M059J (cell line): ENCODE measurements at places on chromosomes 1 and 21.
A peak's percentile ranks its signal among the peaks of the same experiment; 100 is the strongest.

DNA sequence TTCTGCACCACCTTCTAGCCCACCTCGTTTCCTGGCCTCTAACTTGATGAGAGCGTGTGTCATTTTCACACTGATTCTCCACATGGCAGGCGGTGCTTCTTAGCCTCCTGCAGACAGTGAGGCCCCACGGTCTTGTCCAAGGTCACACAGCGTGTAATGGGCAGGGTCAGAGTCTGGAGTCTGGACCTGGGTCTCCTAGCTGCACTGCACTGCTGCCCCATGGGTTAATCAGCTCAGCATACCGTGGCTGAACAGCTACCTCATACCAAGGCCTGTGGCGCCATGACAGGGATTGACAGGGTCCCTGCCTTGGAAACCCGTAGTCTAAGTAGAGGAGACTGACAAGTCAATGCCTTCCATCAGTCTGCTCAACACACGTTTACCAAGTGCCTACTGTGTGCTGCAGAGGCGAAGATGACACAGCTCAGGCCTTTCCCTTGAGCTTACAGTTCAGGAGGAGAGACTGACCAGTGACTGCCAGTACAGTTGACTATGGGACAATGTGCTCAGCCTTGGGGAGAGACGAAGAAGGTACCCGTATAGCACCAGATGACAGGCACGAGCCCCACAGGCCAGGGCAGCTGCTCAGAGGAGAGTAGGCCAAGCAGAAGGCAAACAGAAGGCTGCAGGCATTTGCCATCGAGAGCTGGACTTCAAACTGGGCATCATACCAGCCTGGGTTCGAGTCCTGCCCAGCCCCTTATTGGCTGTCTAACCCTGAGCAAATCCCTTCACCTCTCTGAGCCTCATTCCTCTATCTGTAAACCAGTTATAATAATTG, 5.5 kb downstream of the PCSK9 start:
- no peak for DNase-seq

- DNase-seq: no peak
Observed at GRCh38 chr1:1997576-1997975, 6.0 kb downstream of the CFAP74 start.

GRCh38 chr1:107357376-107357775, 216.5 kb downstream of the NTNG1 start:
- DNase-seq: no peak

GRCh38 chr1:64470665-64471217, 812 bp downstream of the CACHD1 start:
- no peak for DNase-seq

GRCh38 chr1:114428083-114428754, 82.8 kb downstream of the TRIM33 start:
- peak; percentile 12 for DNase-seq

GRCh38 chr1:41892301-41892781, 26.4 kb downstream of the HIVEP3 start:
- DNase-seq: no peak

DNA sequence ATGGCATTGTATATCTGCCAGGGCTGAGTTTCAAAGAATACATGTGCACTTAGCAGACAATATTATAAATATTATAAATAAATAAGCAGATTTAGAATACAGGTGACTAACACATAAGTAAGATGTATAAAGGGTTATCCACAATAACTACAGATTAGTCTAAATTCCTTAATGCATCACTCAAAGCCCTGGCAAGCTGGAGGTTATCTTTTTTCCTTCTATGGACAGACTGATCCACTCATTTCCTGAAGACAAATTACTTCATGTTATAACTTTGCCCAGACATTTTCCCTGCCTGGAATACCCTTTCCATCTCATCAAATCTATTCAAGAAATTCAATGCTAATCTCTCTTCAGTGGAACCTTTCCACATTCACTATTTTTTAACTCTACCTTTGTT, 38.8 kb downstream of the LUZP1 start:
- DNase-seq: peak; percentile 24

DNA sequence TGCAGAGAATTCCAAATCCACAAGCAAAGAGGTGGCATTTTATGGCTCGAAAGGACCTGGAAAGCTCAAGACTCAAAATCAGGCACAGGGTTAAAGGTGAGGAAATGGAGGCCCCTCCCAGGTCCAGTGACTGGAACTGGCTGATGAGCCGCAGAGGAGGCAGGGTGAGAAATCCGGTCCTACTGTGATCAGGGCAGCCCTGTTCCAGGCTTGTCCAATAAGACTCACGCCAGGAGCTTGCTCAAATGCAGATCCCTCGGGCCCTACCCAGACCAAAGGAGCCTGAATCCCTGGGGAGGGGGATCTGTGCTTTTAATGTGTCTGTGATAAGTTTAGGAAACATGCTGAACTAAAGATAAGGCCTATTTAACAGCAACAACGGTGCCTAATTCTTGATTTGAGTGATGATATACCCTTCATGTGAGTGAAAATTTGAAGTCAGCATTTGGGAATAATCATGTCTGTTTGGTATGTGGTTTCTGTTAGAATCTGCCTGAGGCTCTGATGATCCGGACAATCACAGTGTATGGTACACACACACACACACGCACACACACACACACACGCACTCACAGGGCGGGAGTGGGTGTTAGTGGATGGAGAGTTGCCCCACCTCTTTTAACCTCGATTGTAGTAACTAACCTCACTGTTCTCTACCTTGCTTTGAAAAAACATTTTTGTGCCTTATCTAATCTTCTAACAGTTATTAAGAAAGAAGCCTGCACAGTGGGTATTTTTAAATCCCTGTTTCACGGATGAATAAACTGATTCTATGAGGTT, 54.1 kb upstream of the LYST start:
- DNase-seq: peak; percentile 75

- DNase-seq: peak; percentile 100
Observed at GRCh38 chr1:235883261-235883927, 16.7 kb upstream of the LYST start.

GRCh38 chr1:17234405-17234804, 14.5 kb upstream of the PADI3 start:
- no peak for DNase-seq

- peak; percentile 60 for DNase-seq
Observed at GRCh38 chr1:240691909-240692705, 80.2 kb upstream of the GREM2 start.

GRCh38 chr1:211738691-211739301, 63.4 kb upstream of the NEK2 start:
- DNase-seq: peak; percentile 51

- no peak for DNase-seq
Observed at GRCh38 chr1:25118546-25118945, 113.8 kb downstream of the SYF2 start.

GRCh38 chr1:97145321-97145956, 423.9 kb downstream of the PTBP2 start:
- peak; percentile 90 for DNase-seq

DNA sequence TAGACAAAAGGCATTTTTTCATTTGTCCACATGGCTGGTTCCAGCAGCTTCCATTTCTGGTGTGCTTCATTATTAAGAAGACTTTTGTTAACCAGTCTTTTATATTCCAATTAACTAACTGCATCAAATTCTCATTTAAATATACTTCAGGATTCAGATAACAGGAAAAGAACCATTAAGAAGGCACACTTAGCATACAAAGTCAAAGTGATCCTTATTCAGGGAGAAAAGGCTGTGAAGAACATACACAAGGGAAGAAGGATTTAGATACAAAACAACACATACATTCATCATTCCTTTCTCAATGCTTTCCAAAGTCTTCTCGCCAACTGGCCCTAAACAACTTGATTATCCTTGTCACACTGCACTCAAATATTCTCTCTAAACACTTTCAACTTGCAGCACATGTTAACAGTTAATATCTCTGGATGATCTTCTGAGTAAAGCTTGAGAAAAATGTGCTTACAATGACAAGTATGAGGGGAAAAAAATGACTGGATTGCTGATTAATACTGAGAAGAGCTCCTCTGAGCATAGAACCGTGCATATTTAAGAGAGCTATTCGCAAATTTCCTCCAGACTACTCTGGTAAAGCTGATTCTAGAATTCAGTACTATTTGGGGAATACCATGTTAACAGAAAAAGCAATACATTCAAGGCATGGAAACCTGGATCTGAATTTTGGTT, 225.2 kb upstream of the TNR start:
- no peak for DNase-seq

GRCh38 chr1:78645723-78646122, 3.9 kb upstream of the IFI44 start:
- DNase-seq: no peak

GRCh38 chr1:3168678-3169077, 99.7 kb downstream of the PRDM16 start:
- no peak for DNase-seq

DNA sequence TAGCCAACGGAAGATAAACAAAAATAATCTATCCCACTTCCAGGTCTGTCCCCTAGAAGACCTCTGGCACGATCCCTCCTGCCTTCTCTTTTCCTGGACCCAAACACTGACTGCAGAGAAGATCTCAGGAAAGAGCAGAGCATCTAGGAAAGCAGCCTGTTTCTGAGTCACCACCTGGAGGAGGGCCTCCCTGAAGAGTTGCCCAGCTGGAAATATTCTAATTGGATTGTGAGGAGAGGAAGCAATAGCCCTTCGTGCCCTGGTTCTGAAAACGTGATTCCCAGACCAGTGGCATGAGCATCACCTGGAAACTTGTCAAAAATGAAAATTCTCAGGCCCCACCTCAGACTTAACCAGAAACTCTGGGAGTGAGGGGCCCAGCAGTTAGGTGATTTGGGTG, 411.1 kb downstream of the SETD4 start:
- DNase-seq: peak; percentile 83

DNA sequence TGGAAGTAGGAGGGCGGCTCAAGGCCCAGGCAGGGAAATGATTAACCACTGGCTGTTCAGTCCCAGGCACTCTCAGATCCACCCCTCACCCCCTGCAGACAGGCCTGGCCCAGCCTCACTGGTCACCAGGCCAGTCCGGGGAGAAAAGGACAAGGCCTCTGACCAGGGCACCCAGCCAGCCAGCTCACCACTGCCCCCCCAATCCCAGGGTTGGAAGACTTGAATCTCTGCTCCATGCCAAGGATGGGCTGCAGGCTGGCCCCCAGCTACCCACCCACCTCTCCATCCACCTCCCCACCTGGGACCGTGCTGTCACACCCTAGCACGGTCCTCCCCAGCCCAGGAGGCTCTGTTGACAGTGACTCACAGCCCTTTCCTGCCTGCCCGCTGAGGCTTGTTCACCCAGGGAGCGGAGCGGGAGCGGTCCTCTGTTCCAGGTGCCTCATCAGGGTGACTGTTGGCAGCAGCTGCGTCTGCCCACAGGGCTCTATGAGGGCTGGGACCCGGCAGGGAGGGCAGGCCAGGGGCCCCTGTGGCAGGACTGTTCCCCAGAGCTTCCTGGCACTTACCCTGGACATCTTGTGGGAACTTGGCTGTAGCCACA, 2.2 kb downstream of the LAD1 start:
- DNase-seq: peak; percentile 52

DNA sequence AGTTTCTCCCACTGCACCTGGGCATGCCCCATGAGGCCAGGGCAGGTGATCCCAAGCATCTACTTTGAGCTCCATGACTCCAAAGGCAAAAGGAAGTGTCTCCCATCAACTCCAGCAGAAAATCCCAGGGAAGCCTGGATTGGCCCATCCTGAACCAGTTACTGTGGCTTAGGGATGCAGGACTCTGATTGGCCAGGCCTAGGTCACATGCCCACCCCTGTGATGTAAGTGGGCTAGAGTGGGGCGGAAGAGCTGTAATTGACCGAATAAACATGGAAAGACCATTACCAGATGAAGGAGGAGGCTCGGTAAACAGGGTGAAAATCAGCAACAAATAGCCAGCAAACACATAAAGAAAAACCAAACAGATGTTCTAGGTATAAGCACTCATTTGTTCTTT, 45.2 kb downstream of the MATN1 start:
- DNase-seq: no peak

GRCh38 chr1:222331340-222331739, 216.6 kb downstream of the HHIPL2 start:
- DNase-seq: peak; percentile 44

- DNase-seq: no peak
Observed at GRCh38 chr1:46008585-46008984, 123.8 kb downstream of the PIK3R3 start.

DNA sequence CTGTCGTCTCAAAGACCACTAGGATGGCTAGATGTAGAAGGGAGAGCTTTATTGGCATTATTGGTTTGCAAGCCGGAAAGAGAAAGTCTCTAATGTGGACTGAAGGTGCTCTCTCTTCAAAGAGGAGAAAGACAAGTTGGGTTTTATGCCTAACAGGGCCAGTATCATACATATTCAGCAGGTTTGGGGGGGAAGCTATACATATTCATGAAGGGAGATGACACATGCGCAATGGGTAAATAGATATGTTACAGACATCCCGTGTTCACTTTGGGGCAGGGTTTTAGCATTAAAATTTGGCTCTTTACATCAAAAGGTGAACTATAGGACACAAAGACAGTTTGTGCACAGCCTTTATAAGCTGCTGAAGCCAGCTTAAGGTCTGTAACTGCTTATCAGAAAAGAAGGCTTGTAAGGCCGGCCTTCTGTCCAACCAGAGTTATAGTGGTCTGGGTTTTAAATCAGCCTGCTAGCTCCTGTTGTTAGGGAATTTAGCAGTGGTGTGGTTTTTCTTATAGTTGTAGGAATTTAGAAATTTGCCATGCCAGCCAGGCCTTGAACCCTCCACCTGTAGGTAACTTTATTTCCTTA, 46.5 kb upstream of the LRRN2 start:
- no peak for DNase-seq

DNA sequence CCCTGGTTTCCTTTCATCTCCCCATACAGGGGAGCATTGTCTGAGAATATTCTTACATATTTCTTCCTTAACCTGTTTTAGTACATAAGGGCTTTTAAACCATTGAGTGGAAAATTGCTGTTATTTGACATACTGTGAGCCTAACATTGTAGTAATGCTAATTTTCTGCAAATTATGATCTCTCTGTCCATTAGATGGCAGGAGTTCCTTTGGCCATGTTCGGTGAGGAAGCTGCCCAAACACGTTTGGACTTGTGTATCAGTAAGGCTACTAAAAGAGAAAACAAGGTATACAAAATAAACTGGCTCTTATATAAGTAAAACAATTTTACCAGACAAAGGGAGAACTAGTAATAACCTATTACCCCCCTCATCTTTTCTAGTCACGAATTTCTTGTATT, 29.2 kb downstream of the CDC7 start:
- DNase-seq: peak; percentile 37
